LHCN-M2 (cell line): ENCODE measurements at places on chromosomes 13 and 19. TPM values are rescaled to one million over a fixed set of nuclear protein-coding genes. Genes with fewer than 3 reads are reported as not detected.

Gene PRKD2
- 17.3 and 25.2 TPM in 2 replicates for total RNA-seq

Gene TTYH1
- not detected in 2 replicates for total RNA-seq

Gene SIGLECL1
- total RNA-seq = not detected in 2 replicates

Gene KMT2B
- total RNA-seq = 9.8 and 10.8 TPM in 2 replicates

Gene CYP2F1
- not detected in 2 replicates for total RNA-seq

Gene GPC5
- total RNA-seq = 0.11 TPM in 1 of 2 replicates, not detected in the other

Gene IZUMO4
- 0.83 and 1.2 TPM in 2 replicates for total RNA-seq

Gene C19orf44
- 2.4 and 3.8 TPM in 2 replicates for total RNA-seq

Gene FAM216B
- total RNA-seq = not detected in 2 replicates

Gene CYP2A6
- not detected in 2 replicates for total RNA-seq

Gene PTPRS
- 53.2 and 63.0 TPM in 2 replicates for total RNA-seq

Gene TMEM143
- total RNA-seq = 7.3 and 7.6 TPM in 2 replicates

Gene PSG11
- not detected in 2 replicates for total RNA-seq

Gene THSD8
- total RNA-seq = not detected in 2 replicates

Gene FBXO27
- total RNA-seq = 4.4 and 14.0 TPM in 2 replicates

Gene STARD13
- 38.7 and 40.2 TPM in 2 replicates for total RNA-seq

Gene IGSF23
- not detected in 2 replicates for total RNA-seq

Gene SHISA7
- total RNA-seq = 0.06 TPM in 1 of 2 replicates, not detected in the other

Gene CKM
- total RNA-seq = not detected in 2 replicates

Gene OR7A10
- not detected in 2 replicates for total RNA-seq

Gene DPP9
- total RNA-seq = 107 and 109 TPM in 2 replicates

Gene ATP4A
- total RNA-seq = not detected in 2 replicates

Gene SLC10A2
- not detected in 2 replicates for total RNA-seq

Gene IGLON5
- not detected in 2 replicates for total RNA-seq

Gene GTF3A
- total RNA-seq = 188 and 197 TPM in 2 replicates

Gene SLC1A5
- 68.0 and 77.1 TPM in 2 replicates for total RNA-seq

Gene BEST2
- total RNA-seq = 0.45 and 0.98 TPM in 2 replicates

Gene DNAAF3
- total RNA-seq = 0.90 and 1.3 TPM in 2 replicates

Gene KLK11
- not detected in 2 replicates for total RNA-seq

Gene ZNF44
- 4.3 and 6.2 TPM in 2 replicates for total RNA-seq

Gene ONECUT3
- 0.06 TPM in 1 of 2 replicates, not detected in the other for total RNA-seq

Gene CYP4F22
- total RNA-seq = not detected in 2 replicates

Gene NLRP7
- not detected in 2 replicates for total RNA-seq

Gene HS6ST3
- not detected in 2 replicates for total RNA-seq

Gene KIRREL2
- not detected in 2 replicates for total RNA-seq

Gene PSG7
- not detected in 2 replicates for total RNA-seq

Gene ZNF836
- 6.3 and 8.4 TPM in 2 replicates for total RNA-seq

Gene ZNF772
- total RNA-seq = 11.1 and 17.9 TPM in 2 replicates

Gene LILRB2
- total RNA-seq = not detected in 2 replicates

Gene SHFL
- total RNA-seq = 29.0 and 29.5 TPM in 2 replicates

Gene KIR3DL2
- total RNA-seq = not detected in 2 replicates

Gene ENOX1
- 2.9 and 7.7 TPM in 2 replicates for total RNA-seq

Gene ZNF581
- total RNA-seq = 11.4 and 15.4 TPM in 2 replicates

Gene NRTN
- not detected in 2 replicates for total RNA-seq

Gene CEACAM1
- total RNA-seq = not detected in 2 replicates

Gene CYP2S1
- total RNA-seq = not detected in 2 replicates

Gene DCT
- total RNA-seq = 0.06 TPM in 1 of 2 replicates, not detected in the other

Gene OR7A5
- total RNA-seq = 0.06 and 0.34 TPM in 2 replicates
